ENCODE measurements at places on chromosomes 7 and 10. TPM values are rescaled to one million over a fixed set of nuclear protein-coding genes. Genes with fewer than 3 reads are reported as not detected.

Gene MLLT10
- 35.8 TPM for polyA plus RNA-seq

Gene COL1A2
- polyA plus RNA-seq, result 0.16 TPM

DNA sequence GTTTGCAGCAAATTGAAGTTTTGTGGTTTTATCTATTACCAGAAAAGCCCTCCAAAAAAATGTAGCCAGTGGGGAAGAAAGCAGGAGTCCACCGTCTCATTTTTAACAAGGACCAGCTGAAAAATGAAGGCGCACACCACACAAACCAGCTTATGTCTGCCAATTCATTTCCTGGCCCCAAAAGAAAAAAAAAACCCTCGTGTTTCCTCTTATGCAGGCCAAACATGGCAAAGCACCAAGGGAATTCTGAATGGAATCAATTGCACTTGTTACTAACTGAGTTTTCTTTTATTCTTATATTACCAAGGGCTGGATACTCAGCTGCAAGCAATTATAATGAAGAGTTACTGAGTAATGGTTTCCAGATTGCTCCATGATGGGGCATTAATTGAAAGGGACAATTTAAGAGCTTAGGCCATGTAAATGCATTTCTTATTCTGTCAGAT lies 428.3 kb upstream of the NPVF start:
- H3K27ac ChIP-seq, result no peak overlapping the region
- H3K4me1 ChIP-seq, result no peaks in the 10 kb centered on the region
- H3K4me3 ChIP-seq, result no peak overlapping the region

GRCh38 chr7:127938588-127938987 lies 92.6 kb downstream of the LRRC4 start:
- no peak overlapping the region for H3K4me3 ChIP-seq
- peaks cover 3% of the 10 kb centered on the region for H3K4me1 ChIP-seq
- H3K27ac ChIP-seq, result no peak overlapping the region
- peaks cover 5% of the 10 kb centered on the region for H3K36me3 ChIP-seq
- no peaks in the 10 kb centered on the region for H3K27me3 ChIP-seq

GRCh38 chr7:47389923-47390630 lies 191.8 kb downstream of the TNS3 start:
- peaks cover 23% of the 10 kb centered on the region for H3K27me3 ChIP-seq
- no peak overlapping the region for H3K4me3 ChIP-seq
- H3K36me3 ChIP-seq, result no peaks in the 10 kb centered on the region
- no peak overlapping the region for H3K27ac ChIP-seq
- DNase-seq, result no peak
- no peaks in the 10 kb centered on the region for H3K4me1 ChIP-seq

DNA sequence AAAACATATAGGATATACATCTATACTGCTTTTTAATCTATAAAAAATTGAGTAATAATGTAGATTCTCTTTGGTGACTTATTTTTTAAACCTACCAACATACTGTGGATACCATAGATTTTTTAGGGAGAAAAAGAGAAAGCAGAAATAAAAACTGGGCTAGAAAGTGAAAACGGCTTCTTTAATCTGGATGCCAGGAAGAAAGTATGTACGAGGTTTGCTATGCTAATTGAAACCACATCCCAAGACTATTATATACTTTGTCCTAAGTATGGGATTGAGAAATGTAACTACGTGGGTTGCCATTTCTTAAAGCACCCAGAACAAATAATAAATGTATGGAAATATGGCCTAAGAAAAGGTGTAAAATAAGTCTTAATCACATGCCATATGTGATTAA lies 129.0 kb upstream of the NFE2L3 start:
- H3K27ac ChIP-seq, result no peak overlapping the region
- H3K4me3 ChIP-seq, result no peak overlapping the region
- no peaks in the 10 kb centered on the region for H3K36me3 ChIP-seq
- H3K27me3 ChIP-seq, result no peaks in the 10 kb centered on the region
- no peak for DNase-seq

DNA sequence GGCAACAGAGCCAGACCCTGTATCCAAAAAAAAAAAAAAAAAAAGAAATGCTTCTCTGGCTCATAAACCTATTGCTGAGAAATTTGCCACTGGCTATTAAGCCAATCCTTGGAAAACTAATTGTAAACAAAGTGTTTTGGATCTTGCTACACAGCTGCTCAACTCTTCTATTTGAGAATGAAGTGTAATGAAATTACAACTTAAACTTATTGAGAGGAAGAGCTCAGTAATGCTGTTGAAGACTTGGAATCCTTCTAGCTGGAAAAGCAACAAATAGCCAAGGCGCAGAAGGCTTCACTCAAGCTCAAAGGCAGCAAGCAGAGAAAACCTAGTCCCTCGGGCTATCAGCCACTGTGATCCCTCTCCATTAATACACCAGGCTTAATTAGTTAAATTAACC lies 99.6 kb upstream of the ZNF438 start:
- no peaks in the 10 kb centered on the region for H3K36me3 ChIP-seq
- no peak for DNase-seq
- H3K4me1 ChIP-seq, result peaks cover 7% of the 10 kb centered on the region
- H3K4me3 ChIP-seq, result no peak overlapping the region

Gene MCM7
- polyA plus RNA-seq, result 60.0 TPM

DNA sequence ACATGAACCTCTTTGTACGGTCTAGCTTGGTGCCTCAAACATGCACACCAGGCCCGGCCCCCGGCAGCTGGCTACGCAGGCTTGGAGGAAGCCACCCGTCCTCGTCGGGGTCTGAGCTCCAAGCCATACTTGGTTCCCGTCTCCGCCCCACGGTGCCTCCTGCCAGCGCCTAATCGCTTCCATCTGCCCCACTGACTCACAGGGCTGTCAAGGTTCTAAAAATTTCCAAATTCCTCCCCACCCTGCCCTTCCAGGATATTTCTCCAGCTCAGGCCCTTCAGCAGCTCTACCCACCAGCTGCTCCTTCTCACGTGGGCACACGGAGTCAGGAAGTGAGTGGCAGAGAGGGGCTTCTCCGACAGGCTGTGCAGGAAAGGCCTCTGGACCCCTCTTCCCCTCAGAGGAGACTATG lies 38.8 kb downstream of the TMEM270 start:
- no peaks in the 10 kb centered on the region for H3K27me3 ChIP-seq
- no peak overlapping the region for H3K4me3 ChIP-seq
- no peak for DNase-seq
- no peak overlapping the region for H3K27ac ChIP-seq
- peaks cover 13% of the 10 kb centered on the region for H3K4me1 ChIP-seq
- H3K36me3 ChIP-seq, result no peaks in the 10 kb centered on the region

DNA sequence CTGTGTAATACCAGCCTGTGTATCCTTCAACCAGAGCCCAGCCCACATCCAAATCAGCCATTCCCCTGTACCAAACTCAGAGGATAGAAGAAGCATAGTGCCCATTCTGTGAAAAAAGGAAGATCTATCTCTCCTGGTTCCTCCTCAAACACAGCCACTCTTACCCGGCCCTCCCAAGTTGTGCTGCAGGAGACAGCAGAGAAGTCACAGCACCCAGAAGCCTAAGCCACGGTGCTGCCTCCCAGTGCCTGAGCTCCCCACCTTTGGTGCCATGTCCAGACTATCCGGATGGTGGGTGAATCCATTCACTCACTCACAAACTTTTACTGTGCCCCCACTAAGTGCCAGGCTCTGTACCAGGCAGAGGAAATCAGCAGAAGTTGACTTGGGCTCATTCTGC lies 166.0 kb upstream of the ZMIZ1 start:
- no peak for DNase-seq
- no peak overlapping the region for H3K4me3 ChIP-seq
- H3K36me3 ChIP-seq, result no peaks in the 10 kb centered on the region
- peaks cover 3% of the 10 kb centered on the region for H3K27me3 ChIP-seq
- no peak overlapping the region for H3K27ac ChIP-seq

Gene HGF
- not detected for polyA plus RNA-seq

DNA sequence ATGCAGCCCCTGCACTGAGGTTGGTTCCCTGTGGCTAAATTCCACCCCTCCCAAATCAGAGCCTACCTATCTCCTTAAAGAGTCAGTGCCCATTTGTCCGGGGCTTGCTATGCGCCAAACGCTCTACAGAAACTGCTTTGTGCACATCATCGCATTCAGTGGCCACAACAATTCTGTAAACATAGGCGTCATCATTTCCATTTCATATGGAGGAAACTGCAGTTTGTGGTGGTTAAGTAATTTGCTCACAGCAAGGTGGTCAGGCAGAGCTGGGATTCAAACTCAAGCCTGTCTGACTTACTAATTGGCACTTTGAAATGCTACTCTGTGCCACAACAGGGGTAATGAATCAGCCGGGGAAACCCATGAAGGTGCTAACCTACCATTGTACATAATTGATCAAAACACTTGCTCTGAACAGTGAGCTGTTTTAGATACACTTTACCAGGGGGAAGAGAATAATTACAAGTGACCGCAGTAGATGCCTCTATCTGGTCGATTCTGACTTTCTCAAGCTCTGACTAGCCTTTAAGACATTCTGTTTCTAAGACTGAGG lies 775.5 kb downstream of the LRMDA start:
- no peaks in the 10 kb centered on the region for H3K4me1 ChIP-seq
- H3K36me3 ChIP-seq, result no peaks in the 10 kb centered on the region
- DNase-seq, result no peak
- H3K27ac ChIP-seq, result no peak overlapping the region
- no peaks in the 10 kb centered on the region for H3K27me3 ChIP-seq

DNA sequence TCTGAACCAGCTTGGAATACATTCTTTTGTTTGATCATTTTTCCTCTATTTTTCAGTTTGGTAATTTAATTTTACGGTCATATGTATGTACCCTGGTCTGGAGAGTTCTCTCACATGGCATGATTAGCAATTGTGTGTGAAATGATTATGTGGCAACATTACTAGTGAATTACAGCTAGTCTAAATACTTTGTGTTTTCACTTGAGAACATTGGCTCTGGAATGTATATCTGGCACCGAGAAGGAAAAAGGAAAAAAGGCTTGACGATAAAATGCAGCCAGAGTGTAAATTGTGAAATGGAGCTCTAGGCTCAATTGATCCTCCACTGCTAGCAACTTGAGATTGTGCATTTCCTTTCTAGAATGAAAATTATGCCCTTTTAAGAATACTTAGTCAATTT lies 397.2 kb downstream of the EXOC4 start:
- H3K36me3 ChIP-seq, result no peaks in the 10 kb centered on the region
- DNase-seq, result no peak
- H3K4me3 ChIP-seq, result no peak overlapping the region
- no peak overlapping the region for H3K27ac ChIP-seq
- H3K27me3 ChIP-seq, result no peaks in the 10 kb centered on the region

DNA sequence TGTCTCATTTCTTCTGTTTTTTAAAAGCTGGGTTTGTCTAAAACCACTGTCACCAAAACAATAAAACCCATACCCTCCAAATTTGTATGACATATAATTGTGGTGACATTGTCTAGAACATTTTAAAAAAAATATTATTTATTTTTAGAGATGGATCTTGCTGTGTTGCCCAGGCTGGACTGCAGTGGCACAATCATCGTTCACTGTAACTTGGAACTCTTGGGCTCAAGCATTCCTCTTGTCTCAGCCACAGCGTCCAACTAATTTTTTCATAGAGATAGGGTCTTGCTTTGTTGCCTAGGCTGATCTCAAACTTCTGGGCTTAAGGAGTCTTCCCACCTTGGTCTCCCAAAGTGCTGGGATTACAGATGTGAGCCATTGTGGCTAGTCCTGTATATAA lies 116.5 kb downstream of the CCNY start:
- peaks cover 45% of the 10 kb centered on the region for H3K4me1 ChIP-seq
- H3K4me3 ChIP-seq, result no peak overlapping the region
- no peak for DNase-seq
- H3K27me3 ChIP-seq, result no peaks in the 10 kb centered on the region

DNA sequence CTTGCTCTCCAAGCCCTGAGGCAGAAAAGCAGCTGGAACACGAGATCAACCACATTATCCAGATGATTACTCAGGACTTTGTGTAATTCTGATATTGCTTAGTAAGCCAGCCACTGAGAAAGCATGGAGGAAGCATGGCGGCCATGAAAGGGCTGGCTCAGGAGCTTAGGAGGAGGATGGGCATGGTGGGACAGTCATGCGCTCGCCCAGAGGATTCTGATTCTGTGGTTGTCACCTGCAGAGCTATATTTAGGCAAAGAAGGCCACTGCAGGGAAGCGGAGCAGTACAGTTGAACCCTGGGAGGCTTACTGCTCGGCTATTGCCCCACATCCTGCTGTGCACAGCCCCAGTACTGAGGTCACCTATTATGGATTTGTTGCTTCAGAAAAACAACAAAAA lies 128.8 kb upstream of the DNAJB12 start:
- peaks cover under 1% of the 10 kb centered on the region for H3K4me1 ChIP-seq
- no peaks in the 10 kb centered on the region for H3K27me3 ChIP-seq
- no peak overlapping the region for H3K4me3 ChIP-seq
- H3K27ac ChIP-seq, result no peak overlapping the region
- H3K36me3 ChIP-seq, result no peaks in the 10 kb centered on the region

GRCh38 chr10:80416479-80417098 lies 8.2 kb downstream of the PRXL2A start:
- H3K27ac ChIP-seq, result no peak overlapping the region
- H3K4me3 ChIP-seq, result no peak overlapping the region
- H3K36me3 ChIP-seq, result peaks cover 3% of the 10 kb centered on the region

Gene CXCL12
- polyA plus RNA-seq, result not detected

DNA sequence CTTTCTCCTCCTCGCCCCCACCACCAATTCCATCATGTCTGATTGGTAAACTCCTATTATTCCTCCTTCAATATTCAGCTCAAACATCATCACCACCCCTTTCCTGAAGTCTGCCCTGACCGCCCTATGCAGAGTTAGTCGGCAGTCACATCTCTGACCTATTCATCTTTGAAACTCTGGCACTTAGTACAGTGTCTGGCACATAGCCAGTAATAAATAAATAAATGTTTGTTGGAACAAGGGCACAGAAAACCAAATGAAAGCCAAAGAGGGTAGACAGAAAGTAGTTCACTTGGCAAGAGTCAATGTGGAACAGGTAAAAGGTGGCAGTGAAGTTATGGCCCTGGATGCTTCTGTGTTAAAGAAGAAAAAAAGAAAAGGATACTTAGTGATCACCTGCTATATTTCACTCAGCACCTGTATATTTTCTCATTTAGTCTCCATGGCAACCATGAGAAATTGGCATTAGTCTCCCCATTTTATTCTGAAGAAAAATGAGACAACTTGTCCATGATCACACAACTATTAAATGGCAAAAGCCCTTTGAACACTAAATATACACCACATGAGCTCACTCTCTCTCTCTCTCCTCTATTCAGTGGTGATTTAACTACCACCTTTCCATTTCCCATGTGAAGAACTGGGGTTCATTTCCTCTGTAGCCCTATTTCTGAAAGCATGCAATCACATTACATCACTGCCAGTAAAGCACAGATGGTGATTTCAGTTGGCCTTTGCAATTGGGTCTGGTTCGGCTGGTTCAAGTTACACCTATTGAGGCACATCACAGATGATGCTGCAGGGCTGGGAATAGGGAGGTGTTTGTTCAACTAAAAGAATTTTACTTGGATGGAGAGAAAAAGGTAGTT lies 25.3 kb downstream of the CHCHD3 start:
- no peaks in the 10 kb centered on the region for H3K27me3 ChIP-seq
- no peak for DNase-seq
- no peaks in the 10 kb centered on the region for H3K36me3 ChIP-seq
- no peak overlapping the region for H3K27ac ChIP-seq
- H3K4me1 ChIP-seq, result peaks cover 28% of the 10 kb centered on the region

- H3K27ac ChIP-seq, result no peak overlapping the region
- H3K4me3 ChIP-seq, result no peak overlapping the region
- no peaks in the 10 kb centered on the region for H3K36me3 ChIP-seq
- no peak for DNase-seq
- H3K4me1 ChIP-seq, result no peaks in the 10 kb centered on the region
Observed at GRCh38 chr7:55413442-55413841, 48.3 kb downstream of the LANCL2 start.
